Esophagus squamous epithelium (tissue), 5 donors: ENCODE measurements at places on chromosomes 1 and 21.

DNA sequence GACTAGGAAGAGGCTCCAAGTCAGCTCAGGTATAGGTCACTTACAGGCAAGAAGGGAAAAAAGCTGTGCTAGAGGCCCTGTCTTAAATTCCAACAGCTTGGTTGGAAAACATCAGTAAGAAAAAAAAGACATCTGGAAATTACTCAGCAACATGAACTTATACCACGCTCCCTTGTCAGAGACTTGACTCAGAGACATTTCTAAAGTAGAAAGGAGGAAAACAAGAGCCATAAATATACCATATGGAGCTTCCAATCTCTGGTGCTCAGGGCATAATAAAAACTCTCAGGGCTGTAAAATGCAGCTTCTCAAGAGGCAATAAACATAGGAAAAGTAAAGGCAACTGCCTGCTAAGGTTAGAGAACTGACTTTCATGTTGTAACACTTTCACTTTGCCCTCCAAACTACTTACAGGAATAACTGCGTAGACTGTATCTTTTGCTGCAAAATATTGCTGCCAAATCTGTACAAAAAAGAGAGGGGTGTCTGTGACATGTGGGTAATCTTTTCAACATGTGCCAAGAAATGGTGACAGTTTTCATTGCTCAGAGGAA lies 14.7 kb downstream of the ATPAF1 start:
- DNase-seq, result no peak

- no peak for DNase-seq
Observed at GRCh38 chr21:20425856-20426255, 572.4 kb upstream of the NCAM2 start.

DNA sequence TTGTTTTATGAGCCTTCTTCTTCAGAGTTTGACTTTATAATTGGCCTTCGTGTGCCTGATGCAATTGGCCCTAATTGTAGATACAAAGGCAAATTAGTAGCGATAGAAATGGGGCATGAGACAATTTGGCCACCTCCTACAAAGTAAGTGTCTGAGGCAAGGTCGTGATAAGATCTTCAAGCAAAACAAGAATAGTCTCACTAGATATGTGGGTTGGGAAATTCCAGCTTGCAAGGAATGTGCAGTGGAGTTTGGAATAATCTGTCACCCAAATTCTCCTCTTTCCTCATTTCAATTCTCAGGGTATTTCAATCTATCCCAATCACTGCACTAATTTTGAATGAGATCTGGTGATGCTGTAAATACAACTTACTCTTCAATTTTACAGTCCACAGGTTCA lies 11.4 kb upstream of the TSNAX start:
- DNase-seq, result no peak

- DNase-seq, result no peak
Observed at GRCh38 chr21:39867198-39867650, at the start of gene PCP4. Gene PCP4 (plus strand): TSS chr21:39867438. CDS start chr21:39867502, 64 bp downstream.

- DNase-seq, result no peak
Observed at GRCh38 chr21:43365611-43366426, 61.1 kb downstream of the SIK1 start.

- DNase-seq, result no peak
Observed at GRCh38 chr21:31420988-31421387, 76.9 kb upstream of the TIAM1 start.

DNA sequence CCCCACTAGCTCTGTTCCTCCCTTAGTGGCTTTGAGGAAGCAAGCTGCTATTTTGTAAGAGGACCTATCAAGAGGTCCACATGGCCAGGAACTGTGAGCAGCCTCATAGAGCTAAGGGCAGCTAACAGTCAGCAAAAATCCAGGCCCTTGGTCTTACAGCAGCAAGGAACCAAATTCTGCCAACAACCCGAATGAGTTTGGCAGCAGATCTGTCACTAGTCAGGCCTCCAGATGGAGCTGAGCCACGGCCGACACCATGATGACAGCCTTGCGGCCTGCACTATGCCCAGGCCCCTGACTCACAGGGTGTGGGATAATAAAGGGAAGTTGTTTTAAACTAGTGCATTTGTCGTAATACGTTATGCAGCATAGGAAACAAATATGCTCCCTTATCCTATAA lies 28.0 kb upstream of the H3-3A start:
- peak; percentile 57 for DNase-seq

- DNase-seq, result no peak
Observed at GRCh38 chr1:88009916-88010315, 674.2 kb upstream of the PKN2 start.

DNA sequence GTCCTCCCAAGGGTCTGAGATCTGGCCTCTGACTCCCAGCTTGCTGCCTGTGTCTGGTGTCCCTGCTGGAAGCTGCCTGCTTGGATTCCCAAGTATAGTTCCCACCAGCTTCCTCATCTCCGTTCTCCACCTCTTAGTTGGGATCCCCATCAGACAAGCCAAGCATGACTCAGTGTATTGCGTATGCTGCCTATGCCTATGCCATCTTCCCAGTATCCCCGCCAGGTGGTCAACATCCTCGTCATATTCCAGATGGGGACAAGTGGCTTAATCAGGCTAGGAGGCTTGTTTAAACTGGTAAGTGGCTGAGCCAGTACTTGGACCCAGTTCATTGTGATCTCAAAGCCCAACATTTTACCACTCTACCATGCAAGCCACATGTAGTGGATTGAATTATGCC lies 204.4 kb downstream of the GRIK3 start:
- no peak for DNase-seq

DNA sequence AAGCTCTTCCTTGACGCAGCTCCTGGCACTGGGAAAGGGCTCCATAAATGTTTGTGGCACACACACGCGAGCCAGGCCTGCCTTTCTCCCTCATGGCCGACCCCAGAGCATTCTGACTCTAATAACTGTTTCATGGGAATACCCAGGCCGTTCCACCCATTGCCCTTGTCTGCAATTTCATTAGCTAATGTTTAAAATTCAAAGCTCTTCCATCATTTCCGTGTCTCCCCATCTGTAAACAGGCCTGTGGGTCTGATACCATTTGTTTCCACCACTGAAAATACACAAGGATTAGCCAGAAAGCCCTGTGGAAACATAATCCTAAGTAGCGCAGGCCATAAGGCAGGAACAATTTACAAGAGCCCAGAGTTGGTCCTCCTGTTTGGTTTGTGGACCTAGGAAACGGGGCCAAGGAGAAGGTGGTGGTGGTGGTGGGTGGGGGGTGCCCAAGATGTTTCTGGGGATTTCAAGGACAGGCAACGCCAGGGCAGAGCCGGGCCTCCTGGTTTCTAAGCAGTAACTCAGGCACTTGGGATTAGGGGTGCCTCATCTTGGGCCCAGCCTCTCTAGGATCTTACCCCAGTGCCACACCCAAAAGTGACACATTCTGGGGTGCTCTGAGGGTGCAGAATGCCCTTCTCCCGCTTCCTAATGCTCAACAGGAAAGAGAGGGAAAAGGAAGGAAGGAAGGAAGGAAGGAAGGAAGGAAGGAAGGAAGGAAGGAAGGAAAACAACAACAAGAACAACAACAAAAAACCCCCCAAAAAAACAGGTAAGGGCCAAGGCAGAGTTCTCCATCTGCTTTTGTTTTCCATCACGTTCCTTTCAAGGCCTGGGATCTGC lies 79.4 kb downstream of the SSBP3 start:
- DNase-seq, result no peak

DNA sequence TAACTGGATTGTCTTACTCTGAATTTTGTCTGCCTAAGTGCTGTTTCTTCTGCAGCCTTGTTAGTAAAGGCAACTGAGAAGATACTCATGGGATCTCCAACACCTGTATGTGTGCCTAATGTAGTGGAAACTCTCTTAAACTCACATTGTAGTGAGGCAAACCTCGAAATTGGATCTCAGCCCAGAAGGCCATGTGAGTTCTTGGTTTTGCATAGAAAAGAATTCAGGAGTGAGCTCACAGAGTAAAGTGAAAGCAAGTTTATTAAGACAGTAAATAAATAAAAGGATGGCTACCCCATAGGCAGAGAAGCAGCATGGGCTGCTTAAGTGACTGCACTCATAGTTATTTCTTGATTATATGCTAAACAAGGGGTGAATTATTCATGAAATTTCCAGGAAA lies 1344.7 kb downstream of the NCAM2 start:
- DNase-seq, result no peak

DNA sequence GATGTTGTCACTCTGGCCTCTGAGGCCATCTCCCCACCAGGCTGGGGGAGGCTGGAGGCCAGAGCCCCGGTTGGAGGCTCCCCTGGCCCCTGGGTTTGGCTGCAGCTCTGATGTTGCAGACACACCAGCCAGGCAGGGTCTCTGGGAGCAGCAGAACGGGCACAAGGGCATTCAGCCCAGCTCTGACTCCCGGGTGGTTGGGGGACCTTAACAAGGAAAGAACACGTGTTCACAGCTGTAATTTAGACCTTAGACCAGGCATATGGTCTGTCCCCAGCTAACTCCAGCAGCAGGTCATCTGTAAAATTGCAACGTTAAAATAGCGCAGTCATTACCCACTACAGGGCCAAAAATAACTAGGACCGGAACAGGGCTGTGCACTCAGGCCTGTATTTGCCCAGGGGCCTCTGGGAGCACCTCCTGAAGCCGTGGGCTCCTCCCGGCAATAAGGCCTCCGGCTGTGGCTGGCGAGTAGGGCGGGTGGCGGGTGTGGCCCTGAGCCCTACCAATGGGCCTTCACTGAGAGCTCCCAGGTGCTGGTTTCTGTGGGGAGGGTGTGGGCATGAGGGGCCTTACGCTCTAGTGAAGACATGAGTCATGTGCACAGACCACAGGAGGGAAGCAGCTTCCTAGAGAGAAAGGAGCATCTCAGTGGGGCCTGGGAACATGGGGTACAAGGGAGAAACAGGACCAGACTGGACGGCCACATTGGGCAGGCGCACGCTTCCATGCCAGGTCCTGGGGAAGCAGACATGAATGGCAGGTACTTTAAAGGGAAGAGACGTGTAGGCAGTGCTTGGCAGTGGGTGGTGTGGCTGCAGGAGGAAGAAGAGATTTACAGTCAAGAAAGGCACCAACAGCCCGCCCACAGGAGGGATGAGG lies 6.1 kb downstream of the LDLRAP1 start:
- no peak for DNase-seq

DNA sequence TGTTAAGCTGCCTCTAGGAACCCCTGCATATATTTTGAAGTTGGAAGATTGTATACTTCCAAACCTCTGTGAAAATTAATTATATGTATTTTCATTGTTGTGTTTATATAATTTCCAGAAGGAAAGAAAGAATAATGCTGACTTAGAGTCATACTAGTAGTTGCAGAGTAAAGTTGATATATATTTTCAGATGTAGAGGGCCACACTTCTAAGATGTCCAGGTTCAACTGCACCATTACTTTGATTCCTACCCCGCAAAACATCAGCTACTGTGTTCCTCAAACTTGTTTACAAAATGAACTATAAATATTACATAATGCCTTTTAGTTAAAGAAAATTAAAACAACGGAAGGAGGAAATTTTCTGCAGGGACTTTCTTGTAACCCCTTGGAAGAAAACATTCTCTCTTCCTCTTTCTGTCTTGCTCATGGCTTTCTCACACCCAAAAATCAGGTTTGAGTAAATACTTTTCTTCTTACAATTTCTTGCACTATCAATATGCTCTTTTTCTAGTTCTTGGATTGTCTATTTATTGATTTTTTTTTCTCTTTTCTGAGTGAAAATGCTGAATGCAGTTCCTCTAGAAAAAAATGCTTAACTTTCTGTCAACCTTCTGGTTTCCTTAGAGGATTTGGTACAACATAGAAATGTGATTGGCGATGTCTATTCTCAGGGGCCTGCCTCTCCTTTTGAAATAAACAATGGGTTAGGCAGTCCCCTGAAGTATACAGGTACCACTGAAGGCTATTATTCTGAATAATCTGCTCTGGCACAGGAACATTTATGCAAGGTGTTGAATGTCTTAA lies 867.8 kb downstream of the TTLL7 start:
- DNase-seq, result no peak

DNA sequence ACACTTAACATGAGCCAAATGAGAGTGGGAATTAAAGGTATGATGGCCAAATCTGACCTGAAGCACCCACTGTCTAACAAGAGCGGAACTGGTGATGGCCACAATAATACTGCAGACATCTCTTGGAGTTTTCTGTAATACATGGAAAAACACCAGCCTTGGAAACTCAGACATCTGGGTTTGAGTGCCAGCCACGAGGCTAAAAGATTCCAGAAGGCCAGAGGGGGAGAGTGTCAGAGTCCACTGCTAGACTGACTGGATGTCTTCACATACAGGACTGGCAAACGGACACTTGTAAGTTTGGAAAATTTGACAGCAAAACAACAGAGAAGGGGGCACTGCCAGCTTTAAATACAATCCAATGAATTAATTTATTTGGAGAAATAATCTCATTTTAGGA lies 175.1 kb downstream of the ADSS2 start:
- no peak for DNase-seq

- no peak for DNase-seq
Observed at GRCh38 chr1:165650981-165651625, 20.1 kb downstream of the MGST3 start.

- no peak for DNase-seq
Observed at GRCh38 chr1:64248065-64248464, 44.6 kb downstream of the UBE2U start.

GRCh38 chr1:53860967-53861411 lies 22.9 kb upstream of the NDC1 start:
- no peak for DNase-seq

GRCh38 chr1:11337580-11338073 lies 64.6 kb downstream of the UBIAD1 start:
- no peak for DNase-seq

DNA sequence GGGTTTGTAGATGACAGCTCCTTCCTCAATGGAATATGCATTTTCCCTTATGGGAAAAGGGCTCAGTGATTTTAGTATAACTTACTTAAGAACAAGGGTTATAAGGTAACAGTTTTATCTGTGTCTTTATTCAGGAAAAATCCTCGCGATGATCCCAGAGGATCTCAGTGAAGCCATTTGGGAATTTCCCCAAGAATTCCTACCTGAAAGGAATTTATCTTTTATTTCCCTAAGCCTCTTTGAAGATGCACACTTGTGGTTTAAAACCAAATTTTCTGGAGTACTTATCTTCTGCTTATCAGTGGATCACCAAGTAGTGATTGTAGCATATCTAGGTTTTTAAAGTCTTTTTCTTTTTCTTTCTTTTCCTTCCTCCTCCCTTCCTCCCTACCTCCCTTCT lies 58.8 kb downstream of the AK4 start:
- DNase-seq, result no peak

DNA sequence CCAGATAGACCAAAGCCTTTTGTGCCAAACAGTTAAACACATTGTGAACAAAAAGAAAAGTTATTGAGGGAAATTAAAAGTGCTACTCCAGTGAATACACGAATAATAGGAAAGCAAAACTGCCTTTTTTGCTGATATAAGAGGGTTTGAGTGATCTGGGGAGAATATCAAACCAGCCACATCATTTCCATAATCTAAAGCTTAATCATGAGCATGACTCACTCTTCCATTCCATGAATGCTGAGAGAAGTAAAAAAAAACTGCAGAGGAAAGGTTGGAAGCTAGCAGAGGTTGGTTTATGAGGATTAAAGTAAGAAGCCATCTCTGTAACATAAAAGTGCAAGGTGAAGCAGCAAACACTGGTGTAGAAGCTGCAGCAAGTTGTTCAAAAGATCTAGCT lies 350.6 kb upstream of the NCAM2 start:
- DNase-seq, result no peak

GRCh38 chr1:117592155-117592554 lies 13.7 kb upstream of the TENT5C start:
- no peak for DNase-seq

- DNase-seq, result no peak
Observed at GRCh38 chr1:180498594-180498993, 3.8 kb downstream of the ACBD6 start.

- DNase-seq, result no peak
Observed at GRCh38 chr1:243672539-243673074, 177.4 kb downstream of the AKT3 start.

- no peak for DNase-seq
Observed at GRCh38 chr21:35138665-35139381, 89.7 kb upstream of the RUNX1 start.
